ENCODE measurements at places on chromosomes 7 and 10.
A peak's percentile ranks its signal among the peaks of the same experiment; 100 is the strongest.

DNA sequence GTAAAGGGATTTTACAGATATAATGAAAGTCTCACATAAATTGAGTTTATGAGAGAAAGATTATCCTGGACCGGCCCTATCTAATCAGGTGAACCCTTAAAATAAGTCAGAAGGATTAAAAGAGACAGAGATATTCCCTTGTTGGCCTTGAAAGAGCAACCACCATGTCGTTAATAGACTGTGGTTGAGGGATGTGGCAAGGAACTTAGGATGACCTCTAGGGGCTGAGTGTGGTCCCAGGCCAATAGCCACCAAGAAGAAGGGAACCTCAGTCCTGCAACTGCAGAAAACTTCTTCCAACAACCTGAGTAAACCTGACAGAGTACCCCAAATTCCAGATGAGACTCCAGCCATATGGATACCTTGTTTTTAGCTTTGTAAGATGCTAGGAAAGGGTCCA lies 121.5 kb downstream of the POLR1F start:
- DNase-seq, result no peak

DNA sequence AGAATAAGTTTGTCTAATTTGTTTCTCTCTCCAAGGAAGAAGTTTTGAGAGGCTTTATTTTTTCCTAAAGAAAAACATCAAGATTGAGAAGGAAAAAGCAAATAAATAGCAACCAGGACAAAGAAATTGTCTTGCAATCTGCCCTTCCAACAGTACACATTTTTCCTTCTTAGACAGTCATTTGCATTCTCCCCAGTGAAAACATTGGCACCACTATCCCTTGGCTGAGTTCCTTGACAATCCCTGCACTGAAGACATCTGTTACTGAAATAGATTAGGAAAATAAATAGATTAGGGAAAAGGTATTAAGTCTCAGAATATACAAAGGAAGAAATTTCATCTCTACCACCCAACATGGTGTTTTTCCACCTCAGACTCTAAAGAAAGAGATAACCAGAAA lies 12.2 kb upstream of the TMEM243 start:
- no peak for DNase-seq

- no peak for DNase-seq
These were observed 544.1 kb downstream of the HTR7 start for GRCh38 chr10:90313576-90314325.

GRCh38 chr7:11552676-11553296 lies 279.2 kb downstream of the THSD7A start:
- peak; percentile 9 for DNase-seq

DNA sequence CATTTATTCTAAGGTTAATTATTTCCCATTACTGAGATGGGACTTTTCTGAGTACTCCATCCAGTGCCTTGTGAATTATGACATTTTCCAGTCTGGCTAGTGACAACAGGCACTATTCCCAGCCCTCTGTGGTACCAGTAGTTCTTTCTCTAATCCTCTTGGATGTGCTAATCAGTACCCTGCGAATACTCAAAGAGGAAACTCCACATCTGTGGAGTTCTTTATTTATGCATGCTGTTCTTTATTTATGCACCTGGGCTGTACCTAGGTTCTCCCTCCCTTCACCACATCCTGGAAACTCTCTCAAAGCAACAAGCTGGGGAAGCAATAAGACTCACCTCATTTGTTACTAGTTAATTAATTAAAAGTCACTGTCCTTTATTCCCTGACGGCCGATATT lies 83.5 kb downstream of the TSPAN12 start:
- DNase-seq, result no peak

GRCh38 chr7:17408245-17408903 lies 109.9 kb downstream of the AHR start:
- DNase-seq, result no peak

DNA sequence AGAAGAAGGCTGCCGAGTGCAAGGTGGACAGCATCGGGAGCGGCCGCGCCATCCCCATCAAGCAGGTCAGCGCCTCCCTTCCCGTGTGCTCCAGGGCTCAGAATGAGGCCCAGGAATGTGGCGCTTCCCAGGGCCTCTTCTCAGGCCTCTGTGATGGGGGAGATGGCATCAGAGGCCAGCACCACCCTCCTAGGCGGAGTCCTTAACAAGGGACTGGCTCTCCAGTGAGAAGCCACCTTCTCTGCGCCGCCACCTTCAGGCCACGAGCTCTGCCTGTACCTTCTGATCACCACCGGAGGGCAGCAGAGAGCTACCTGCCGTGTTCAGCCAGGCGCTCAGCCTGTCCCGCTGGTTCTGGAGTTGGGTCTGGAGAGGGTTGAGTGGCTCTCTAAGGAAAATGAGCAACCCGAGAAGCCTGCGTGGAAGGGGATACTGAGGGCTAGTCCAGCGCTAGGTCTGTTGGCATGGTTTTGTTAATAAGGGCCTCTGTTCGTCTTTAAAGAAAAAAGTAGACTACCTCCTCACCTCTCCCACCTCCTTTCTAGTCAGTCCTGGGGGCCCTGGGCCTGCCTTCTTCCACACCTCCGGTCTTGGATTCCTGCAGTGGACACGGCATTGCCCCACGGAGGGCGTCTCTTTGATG lies 37.7 kb downstream of the AGAP3 start:
- peak; percentile 90 for DNase-seq

- no peak for DNase-seq
These were observed 471.9 kb upstream of the PODXL start for GRCh38 chr7:132028144-132028920.
